ENCODE measurements at places on chromosomes 6 and 20.

GRCh38 chr6:2481307-2481706 is 235.9 kb upstream of the GMDS start:
- no peak for DNase-seq

DNA sequence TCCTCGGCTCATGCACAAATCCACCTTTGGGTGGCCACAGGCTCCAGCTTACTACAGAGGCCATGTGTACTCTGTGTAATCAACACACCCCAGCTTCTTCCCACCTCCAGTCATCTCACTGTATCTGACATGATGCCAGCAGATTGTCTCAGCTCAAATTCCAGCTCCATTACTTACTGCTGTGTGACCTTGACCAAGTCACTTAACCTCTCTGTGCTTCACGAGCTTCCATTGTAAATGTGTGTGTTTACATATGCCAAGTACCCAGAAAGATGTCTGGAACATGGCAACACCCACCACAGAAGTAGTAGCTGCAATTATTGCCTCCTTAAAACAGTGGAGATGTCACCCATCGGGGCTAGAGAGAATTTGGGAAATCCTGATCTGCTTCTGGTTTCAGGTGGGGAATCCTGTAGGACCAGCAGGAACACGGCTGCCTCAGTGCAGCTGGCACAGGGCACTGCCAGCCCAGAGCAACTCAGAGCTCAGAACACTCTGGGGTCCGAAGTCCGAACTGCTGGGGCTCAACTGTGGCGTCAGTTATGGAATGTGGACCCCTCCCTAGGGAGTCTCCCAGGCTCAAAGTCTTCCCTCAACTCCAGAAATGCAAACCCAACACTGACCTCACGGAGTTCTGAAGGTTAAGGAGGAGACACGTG is 21.2 kb upstream of the HLA-B start:
- no peak for DNase-seq

DNA sequence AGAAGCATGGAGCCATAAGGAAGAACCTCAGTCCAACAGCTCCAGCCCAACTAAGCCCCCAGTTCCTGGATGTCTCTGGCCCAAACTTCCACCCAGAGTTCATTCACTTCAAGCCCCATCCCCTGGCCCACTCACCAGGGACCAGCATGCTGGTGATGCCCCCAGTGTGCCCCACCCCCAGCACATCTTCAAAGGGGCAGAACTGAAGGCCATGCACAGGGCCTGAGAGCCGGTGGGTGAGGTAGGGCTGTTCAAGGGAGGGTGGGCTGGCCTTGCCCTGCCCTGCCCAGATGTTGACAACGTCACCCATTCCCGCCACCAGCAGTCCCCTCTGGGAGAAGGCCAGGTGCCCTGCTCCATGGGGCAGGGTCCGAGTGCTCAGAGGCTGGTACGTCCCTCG is 3.6 kb downstream of the B3GALT4 start:
- no peak for DNase-seq

- DNase-seq: no peak
Observed at GRCh38 chr6:134182528-134182927, 130.1 kb upstream of the SLC2A12 start.

DNA sequence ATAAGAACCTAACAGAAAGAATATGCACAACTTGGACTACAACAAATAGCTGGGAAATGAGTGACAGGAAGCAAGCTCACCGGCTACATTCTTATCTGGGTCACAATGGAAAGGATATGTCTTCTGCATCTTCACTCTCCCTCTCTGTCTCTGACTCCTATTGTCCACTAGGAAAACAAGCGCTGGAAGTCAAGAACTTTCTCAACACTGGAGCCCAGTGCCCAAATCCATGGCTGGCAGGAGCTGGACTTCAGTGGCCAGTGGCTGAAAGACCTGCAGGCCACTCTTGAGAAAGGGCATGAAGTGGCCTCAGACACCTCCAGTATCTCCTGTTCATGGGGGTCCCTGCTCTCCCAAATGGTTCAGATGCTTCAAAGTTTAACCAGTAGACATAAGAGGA is 62.0 kb downstream of the FAM50B start:
- no peak for DNase-seq

Data from cardiac muscle cell (in vitro differentiated cells and primary cell).